ENCODE measurements at places on chromosomes 6 and 20.

GRCh38 chr20:6618051-6618450 lies 149.4 kb upstream of the BMP2 start:
- DNase-seq = no peak

- DNase-seq = no peak
Measured at GRCh38 chr6:37005061-37005810, at the start of gene FGD2. TSS of gene FGD2 (plus strand) at chr6:37005655. CDS start at chr6:37005818, 163 bp downstream.

DNA sequence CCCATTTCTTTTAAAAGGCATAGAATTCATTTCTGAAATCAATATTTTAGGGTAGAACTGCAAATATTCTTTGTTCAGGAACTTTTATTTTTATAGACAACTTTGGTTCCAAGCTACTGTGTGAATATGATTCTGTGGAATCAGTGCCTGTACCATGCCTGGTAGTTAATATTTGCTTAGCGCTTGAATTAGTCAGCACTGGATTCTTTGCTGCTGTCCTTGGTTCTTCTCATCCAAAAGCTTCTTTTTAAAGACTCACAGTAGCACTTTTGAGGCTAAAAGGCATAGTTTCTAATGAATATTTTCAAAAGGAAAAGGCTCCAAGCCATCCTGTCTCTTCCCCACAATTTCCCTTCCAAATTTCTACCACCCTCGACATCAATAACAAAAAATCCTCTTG lies 109.5 kb downstream of the SLC35F1 start:
- no peak for DNase-seq

GRCh38 chr6:109739686-109740085 lies 48.6 kb downstream of the FIG4 start:
- DNase-seq = peak; percentile 28

GRCh38 chr6:147508866-147509608 lies 547 bp downstream of the SAMD5 start:
- DNase-seq = no peak

- DNase-seq = no peak
Measured at GRCh38 chr6:1575210-1576041, 34.3 kb upstream of the FOXC1 start.

- no peak for DNase-seq
Measured at GRCh38 chr6:21961226-21961625, 335.6 kb downstream of the PRL start.

- no peak for DNase-seq
Measured at GRCh38 chr6:124303971-124304370, 500.3 kb downstream of the NKAIN2 start.

DNA sequence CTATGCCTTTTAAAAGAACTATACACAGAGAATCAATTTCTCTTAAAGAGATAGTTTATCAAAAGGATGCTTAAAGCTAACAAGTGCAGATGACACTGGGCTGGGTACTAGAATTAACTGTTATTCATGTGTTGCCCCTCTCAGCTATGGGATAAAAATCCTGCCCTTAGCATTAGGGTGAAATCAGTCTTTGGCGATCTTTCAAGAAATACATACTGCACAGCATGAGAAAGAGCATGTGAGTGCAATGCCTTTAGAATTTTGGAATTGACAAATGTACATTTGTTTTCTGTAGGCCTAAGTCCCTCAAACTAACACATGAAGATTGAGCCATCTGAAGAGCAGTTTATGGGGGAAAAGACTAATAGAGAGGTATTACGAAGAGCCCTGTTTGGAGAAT lies 115.4 kb downstream of the ZFP64 start:
- DNase-seq = no peak

- DNase-seq = no peak
Measured at GRCh38 chr20:64056639-64056888, 6.4 kb upstream of the TCEA2 start.

GRCh38 chr6:137958811-137959565 lies 91.9 kb downstream of the TNFAIP3 start:
- DNase-seq = no peak

- no peak for DNase-seq
Measured at GRCh38 chr20:48841875-48842529, 14.2 kb upstream of the PREX1 start.

DNA sequence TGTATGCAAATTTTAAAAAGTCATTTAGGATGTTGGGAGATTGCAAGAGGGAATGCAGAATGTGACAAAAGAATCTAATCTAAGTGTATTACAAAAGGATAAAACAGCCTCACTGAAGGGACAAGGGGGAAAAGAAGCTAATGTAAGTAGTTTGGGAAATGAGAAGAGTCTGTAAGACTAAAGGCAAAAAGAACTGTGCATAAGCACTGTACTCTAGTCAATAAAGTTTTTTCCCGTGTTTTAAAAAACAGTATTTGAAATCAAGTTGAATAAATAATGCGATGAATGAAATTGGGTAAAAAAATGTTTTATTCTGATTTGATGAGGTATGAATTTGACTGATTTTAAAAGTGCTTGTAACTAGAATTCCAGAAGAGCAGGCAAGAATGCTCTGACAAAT lies 149.8 kb downstream of the VEGFA start:
- DNase-seq = no peak

GRCh38 chr6:123085403-123085802 lies 89.4 kb downstream of the CLVS2 start:
- DNase-seq = no peak

DNA sequence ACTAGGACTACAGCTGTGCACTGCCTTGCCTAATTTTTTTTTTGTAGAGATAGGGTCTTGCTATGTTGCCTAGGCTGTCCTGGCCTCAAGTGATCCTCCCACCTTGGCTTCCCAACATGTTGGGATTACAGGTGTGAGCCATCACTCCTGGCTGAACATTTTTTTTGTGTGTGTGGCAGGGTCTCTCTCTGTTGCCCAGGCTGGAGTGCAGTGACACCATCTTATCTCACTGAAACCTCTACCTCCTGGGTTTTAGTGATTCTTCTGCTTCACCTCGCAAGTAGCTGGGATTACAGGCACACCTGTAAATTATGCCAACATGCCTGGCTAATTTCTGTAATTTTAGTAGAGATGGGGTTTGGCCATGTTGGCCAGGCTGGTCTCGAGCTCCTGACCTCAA lies 25.3 kb downstream of the PANK2 start:
- DNase-seq = no peak

GRCh38 chr6:131381052-131381708 lies 191.8 kb upstream of the ARG1 start:
- DNase-seq = no peak

GRCh38 chr6:131979515-131980337 lies 28.6 kb upstream of the CCN2 start:
- no peak for DNase-seq

- peak; percentile 41 for DNase-seq
Measured at GRCh38 chr6:82246802-82247504, 591 bp downstream of the IBTK start.

- DNase-seq = no peak
Measured at GRCh38 chr20:5722927-5723326, 27.3 kb upstream of the SHLD1 start.

DNA sequence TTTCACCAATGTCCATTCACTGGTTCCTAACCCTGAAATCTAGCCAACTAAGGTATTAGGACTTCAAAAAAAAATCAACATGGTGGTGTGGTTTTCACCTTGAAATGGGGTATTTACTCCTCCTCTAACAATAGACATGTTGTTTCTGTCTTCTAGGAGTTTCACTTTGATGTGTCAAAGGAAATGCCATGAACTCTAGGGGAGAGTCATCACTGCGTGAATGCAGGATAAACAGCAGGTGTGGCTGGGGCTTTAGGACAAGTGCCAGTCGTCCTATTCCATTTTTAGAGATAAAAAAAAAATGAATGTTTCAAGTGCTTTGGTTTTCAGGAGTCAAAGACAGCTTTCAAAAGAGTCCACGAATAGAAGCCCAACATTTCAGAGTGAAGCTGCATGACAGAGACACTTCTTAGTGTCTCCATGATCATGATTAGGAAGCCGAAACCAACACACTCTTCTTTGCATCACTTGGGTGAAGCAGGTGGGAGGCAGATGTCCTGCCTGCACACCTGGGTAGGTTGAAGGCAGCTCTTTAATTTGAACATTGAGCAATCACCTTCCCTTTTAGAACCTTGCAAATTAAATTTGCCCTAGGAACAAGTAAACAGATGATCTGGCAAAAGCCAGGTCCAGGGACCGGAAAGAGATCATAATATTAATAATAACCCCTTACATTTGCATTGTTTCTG lies 328.5 kb upstream of the PRDM1 start:
- DNase-seq = no peak

- no peak for DNase-seq
Measured at GRCh38 chr20:47346172-47346571, 10.3 kb downstream of the ZMYND8 start.

DNA sequence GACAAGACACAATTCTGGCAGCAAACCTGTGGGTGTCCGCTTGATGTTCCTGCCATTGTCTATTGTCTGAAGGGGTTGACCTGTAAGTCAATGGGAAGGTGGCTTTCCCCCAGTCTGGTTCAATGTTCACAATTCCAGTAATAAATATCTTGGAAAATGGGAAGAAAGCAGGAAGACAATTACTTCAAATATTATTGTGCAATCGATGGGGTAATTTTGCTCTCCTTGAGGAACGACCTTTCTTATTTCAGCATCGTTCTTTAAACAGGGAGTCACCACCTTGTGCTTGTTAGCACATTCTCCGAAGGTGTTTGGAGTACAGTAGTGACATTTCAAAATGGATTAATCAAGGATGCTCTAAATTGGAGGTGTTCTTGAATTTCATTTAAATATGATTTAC lies 136.9 kb downstream of the BTBD3 start:
- no peak for DNase-seq

- no peak for DNase-seq
Measured at GRCh38 chr6:15254070-15254975, 8.5 kb downstream of the JARID2 start.

GRCh38 chr6:7424967-7425807 lies 35.6 kb downstream of the RIOK1 start:
- peak; percentile 2 for DNase-seq

GRCh38 chr6:45613656-45614055 lies 235.9 kb upstream of the SUPT3H start:
- no peak for DNase-seq

- no peak for DNase-seq
Measured at GRCh38 chr20:953742-954141, 37.6 kb upstream of the ANGPT4 start.

GRCh38 chr6:1618311-1619097 lies 8.8 kb downstream of the FOXC1 start:
- DNase-seq = no peak

- DNase-seq = peak; percentile 2
Measured at GRCh38 chr6:153511896-153512496, 380.9 kb upstream of the RGS17 start.

DNA sequence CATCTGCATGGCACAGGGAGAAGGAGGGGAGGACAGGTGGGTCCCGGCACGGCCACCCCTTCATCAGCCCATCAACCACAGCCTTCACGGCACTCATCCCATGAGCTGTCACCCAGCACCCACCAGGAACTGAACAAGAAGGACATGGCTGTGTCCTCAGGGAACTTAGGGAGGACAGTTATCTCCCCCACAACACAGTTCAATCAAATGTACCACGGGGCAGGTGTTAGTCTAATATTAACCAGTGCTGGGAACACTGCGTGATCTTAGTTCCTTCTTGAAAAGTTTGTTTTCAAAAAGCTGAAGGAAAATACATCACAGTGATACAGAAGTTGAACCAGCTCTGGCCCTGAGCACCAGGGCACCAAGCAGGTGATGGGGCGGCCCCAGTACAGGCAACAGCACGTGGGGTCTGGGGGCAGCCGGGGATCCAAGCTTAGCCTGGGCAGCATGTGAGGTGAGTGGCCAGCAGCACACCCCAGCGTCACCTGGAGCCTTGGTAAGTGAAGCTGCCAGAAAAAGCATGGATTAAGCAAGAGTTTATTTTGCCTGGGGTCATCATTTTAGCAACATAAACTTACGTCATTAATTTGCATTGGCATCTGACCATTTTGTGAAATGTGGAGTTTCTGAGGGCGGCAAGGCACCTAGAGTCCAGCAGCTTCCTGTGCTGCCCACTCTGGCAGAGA lies 35.5 kb upstream of the AFDN start:
- DNase-seq = no peak

- no peak for DNase-seq
Measured at GRCh38 chr6:137224799-137225198, 5.6 kb upstream of the IFNGR1 start.

GRCh38 chr20:57540890-57541580 lies 16.1 kb upstream of the CTCFL start:
- DNase-seq = no peak

GRCh38 chr6:4971851-4972250 lies 32.0 kb downstream of the RPP40 start:
- no peak for DNase-seq

- DNase-seq = peak; percentile 98
Measured at GRCh38 chr6:156557251-156557910, 219.8 kb upstream of the ARID1B start.

- DNase-seq = peak; percentile 79
Measured at GRCh38 chr6:168895102-168895812, 358.4 kb downstream of the THBS2 start.

DNA sequence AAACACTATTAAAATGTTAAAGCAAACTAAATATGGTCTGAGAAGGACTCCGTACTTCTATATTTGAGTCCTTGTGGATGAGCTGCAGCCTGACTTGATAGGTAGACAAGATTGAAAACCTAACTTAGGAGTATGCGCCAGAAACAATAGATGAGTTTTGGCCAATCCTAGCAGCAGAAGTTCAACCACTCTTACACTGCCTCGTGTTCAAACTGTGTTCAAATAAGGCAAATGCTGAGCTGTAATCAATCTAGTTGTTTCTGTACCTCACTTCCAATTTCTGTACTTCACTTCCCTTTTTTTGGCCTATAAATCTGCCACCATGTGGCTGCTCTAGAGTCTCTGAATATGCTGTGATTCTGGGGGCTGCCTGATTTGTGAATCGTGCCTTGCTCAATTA lies 13.2 kb upstream of the SERINC1 start:
- DNase-seq = no peak

Data from NCI-H1092 treated with DMSO at 0.1 percent for 48 hours (cell line).